ENCODE measurements at places on chromosomes 11 and 22.

GRCh38 chr22:32837142-32837541 is 35.6 kb downstream of the TIMP3 start:
- DNase-seq, result no peak

DNA sequence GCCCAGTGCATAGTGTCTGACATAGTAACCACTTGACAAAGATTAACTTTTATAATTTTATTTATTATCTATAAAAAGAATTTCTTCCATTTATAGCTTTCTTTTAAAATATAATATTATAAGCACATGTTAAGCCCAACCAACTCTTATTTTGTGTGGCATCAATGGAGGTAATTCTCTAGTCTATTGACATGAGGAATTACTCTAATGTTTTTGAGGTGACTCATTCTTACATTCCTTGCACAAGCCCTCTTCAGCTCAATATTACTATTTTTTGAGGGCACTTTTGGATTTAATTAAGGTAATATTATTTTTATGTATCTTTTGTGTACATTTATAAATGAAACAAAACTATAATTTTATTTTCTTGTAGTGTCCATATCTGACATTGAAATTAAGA is 59.6 kb downstream of the AASDHPPT start:
- DNase-seq, result no peak

- DNase-seq, result no peak
Observed at GRCh38 chr11:42727879-42728278, 583.9 kb upstream of the API5 start.

DNA sequence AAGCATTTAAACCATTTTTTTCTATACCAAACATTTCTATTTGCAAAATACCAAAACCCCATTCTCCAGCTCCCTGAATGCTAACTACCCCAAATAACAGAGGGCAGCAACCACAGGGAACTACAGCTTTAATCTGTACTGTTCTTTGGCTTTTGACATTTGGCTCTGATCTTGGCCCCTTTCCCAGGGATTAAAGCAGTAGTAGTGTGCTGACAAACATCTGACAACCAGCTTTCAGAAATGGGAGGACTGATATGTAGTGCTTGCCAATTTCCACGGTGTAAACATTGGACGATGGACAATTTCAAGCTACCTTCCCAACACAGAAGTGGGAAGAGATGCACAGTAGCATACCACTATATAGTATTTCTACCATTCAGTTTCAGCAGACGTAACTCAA is 88.4 kb upstream of the TEAD1 start:
- no peak for DNase-seq

DNA sequence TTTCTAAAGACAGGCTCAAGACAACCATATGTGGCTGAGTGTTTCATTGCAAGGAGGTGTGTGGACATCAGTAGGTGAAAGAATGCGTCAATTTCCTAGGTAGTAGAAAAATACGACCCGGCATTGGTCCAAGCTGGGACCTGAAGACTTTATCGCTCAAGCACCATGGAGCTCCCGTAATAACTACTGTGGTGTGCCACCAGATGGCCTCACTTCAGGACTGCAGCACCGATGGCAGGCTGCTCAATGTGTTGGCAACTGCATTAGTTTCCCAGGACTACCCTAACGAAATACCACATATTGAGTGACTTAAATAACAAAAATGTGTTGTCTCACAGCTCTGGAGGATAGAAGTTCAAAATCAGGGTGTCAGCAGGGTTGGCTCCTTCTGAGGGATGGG is 72.4 kb upstream of the FAT3 start:
- DNase-seq, result no peak

- DNase-seq, result no peak
Observed at GRCh38 chr11:23311986-23312940, 452.0 kb upstream of the CCDC179 start.

DNA sequence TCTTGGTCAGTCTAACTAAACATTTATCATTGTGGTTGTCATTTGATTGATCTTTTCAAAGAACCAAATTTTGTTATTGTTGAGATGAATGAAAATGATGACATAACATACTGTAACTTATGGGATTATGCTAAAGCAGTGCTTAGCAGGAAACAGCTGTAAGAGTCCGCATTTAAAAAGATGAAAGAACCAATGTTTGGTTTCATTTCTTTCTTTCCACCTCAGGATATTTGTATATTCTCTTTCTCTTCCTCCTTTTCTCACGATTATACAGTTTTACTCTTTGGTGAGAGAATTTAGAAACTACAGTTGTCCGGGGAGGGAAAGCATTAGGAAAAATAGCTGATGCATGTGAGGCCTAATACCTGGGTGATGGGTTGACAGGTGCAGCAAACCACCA is 23.1 kb downstream of the PIH1D2 start:
- DNase-seq, result peak; percentile 36

GRCh38 chr11:46417711-46418110 is 26.1 kb upstream of the CHRM4 start:
- no peak for DNase-seq

DNA sequence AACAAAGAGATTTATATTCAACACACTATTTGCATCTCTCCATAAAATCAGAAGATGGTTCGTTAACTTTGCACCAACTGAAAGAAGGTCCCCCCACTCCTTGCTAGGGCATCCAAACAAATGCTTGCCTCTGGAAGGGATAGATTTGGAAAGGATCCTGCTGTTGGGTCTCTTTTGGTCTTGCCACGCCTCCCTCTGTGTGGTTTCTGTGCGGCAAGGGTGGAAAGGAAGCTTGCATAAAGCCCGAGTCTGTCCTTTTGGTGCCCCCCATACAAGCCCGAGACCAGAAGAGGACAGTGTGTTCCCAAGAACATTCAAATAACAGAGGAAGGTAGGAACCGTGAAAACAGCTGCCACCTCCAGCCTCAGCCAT is 15.1 kb downstream of the SCGB1A1 start:
- DNase-seq, result no peak

Measured in GM12865 (cell line).